ENCODE measurements at places on chromosomes 7 and 10. TPM values are rescaled to one million over a fixed set of nuclear protein-coding genes. Genes with fewer than 3 reads are reported as not detected.

Gene ASB15
- total RNA-seq, result not detected

Gene PPP1R9A
- 14.7 TPM for total RNA-seq

Gene SLIT1
- total RNA-seq, result 11.3 TPM

Gene GCK
- 43.9 TPM for total RNA-seq

Gene ALOX5
- 8.4 TPM for total RNA-seq

Gene LRRTM3
- total RNA-seq, result not detected

Gene WNT8B
- not detected for total RNA-seq

GRCh38 chr7:27046854-27047549 lies 48.8 kb downstream of the HOXA1 start:
- no peak for DNase-seq

DNA sequence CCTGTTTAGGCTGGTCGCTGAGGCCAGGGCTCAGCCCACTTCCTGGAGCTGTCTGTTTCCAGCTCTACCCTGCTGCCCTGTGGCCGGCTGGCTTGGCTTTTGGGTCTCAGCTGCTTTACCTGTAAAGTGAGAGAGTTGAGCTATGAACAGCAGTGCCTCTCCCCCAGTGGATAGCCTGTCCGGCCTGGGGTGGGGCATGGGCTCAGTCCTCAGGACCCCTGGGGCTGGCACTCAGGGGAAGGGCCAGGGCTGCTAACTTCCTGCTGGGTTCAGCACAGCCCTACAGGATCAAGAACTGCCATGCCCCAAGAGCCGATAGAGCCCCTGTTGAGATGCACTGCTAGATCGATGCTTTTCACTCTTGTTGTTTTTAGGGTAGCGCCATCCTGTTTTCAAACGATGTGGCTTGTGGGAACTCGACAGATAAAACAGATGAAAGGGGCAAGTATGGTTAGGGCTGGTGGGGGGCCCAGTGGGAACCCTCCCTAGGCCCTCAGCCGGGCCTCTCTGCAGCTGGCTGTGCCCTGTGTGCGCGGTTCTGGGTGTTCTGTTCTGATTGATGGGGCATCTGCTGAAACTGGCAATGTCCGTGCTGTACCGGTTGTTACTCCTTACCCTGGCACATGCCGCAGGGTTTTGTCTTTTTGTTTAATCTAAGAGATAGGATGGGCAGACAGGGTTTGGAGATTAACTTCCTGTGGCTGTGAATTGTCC lies 10.0 kb upstream of the SFRP5 start:
- DNase-seq, result no peak

DNA sequence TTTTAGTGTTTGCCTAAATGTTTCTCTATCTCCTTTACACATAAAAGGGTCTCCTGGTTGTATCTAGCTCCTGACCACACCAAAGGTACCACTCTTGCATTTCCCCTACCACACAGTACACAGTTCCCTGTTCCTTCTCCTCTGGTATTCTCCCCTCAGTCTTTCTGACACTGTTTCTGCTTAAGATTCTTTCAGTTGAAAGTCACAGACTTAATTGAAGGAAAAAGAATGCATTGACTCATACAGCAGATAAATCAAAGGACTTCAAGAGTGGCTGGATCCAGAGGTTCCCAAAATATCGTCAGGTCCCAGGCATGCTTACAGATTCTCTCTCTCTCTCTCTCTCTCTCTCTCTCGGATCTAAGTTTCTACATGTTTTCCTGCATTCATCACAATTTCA lies 185.6 kb upstream of the LRGUK start:
- DNase-seq, result no peak

- DNase-seq, result peak; percentile 19
Measured at GRCh38 chr7:27551803-27552400, 110.8 kb downstream of the HIBADH start.

DNA sequence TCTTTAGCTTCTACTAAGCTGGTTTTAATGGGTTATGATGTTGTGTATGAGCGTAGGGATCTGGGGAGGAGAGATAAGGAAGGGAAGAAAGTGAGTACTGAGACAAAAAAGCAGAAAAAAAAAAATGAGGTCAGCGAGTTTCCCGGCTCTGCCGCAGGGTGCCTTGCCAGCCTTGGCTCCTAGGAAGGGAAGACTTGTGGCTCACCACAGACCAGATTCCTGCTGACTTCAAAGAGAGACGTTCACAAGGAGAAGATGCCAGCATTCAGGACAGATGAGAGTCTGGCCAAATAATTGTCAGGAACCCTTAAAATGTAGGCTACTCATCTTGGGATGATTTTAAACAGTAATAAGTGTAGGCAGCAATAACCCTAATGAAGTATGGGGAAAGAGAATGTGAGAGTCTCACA lies 11.4 kb upstream of the FAS start:
- no peak for DNase-seq

DNA sequence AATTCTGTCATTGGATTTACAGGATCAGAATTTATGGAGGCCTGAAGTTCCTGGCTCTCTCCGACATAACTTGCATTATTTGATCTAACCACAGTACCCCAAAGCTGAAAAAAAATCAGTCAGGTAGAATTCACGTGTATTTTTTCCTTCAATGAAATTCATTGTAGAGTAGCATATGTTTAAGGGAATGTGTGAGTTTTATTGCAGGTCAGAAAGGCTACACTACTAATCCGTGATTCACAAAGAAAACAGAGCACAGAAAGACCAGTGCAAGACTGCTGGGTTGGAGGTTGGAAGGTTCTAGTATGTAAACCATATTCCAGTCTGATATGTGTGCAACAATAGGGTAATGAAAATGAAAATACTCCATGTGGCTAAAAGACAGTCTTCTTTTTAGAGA lies 247.0 kb upstream of the FERD3L start:
- no peak for DNase-seq

Data from glutamatergic neuron (in vitro differentiated cells).